ENCODE measurements at places on chromosomes 11 and 22.

DNA sequence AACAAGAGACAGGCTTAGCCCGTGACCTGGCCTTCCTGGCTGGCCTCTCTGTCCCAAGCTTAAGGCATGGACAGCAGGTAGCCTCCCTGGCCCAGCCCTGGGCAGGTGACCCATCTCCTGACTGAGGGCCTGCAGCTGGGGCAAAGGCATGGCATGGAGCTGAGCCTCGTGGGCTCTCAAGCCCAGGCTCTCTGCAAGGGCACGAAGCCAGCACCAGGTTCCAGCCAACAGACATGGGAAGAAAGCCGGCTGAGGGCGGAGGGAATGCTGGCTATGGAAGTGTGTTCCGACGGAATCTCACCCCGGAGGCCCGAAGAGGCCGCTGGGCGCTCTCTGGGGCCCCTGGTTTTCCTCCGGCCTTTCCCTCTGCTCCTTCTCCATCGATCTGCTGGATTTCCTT, 12.9 kb downstream of the DNAL4 start:
- DNase-seq: no peak

DNA sequence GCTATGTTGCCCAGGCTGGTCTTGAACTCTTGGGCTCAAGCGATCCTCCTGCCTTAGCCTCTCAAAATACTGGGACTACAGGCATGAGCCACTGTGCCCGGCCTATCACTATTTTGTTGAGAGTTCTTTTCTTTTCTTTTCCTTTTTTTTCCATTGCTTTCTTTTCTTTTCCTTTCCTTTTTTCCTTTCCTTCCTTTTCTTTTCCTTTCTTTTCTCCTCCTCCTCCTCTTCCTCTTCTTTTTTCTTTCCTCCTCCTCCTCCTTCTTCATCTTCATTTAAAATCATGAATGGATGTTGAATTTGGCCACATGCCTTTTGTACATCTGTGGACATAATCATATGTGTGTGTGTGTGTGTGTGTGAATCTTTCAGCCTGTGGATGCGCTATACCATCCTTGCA, 25.7 kb upstream of the PRAME start:
- no peak for DNase-seq

GRCh38 chr11:122020902-122021301, 95.1 kb downstream of the BLID start:
- no peak for DNase-seq

DNA sequence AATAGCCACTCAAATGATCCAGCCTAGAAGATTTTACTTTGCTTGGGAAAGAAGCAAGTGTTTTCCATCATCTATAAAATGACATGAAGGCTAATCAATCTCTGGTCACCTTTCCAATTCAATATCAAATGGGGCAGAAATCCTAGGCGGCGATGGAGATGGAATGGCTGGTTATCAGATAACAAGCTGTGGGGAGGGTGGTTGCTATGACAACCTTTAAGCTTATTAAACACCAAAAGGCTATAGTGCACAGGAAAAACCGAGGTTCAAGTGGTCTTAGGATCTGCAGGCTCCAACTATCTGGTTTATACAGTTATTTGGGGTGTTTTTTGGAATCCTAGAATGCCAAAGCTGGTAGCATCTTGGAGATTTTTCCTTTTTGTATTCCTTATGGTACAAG, 13.9 kb upstream of the BSX start:
- no peak for DNase-seq

DNA sequence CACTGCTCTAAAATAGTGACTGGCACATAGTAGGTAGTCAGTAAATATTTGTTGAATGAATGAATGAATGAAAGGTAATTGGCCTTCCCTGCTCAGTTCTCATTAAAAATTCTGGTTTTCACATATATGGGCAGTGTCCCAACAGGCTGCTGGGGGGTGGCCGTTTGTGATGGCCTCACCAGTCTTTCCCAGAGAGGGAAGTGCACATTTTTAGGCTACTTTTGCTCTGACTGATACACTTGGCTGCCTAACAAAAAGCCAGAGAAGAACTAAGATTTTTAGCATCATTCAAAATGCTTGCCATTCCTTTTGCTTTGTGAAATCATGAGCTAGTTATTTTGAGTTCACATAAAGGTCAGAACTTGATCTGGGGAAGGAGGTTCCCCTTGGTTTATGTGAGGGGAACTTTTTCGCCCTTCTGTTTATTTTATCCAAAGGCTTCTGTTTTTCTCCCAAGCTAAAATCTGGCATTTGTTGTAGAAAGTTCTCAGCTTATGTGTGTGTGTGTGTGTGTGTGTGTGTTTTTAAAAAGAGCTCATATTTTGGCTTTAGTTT, 83.1 kb downstream of the PTPRJ start:
- no peak for DNase-seq

GRCh38 chr11:17004486-17005148, 9.6 kb downstream of the PLEKHA7 start:
- DNase-seq: no peak
